Activated CD4-positive, alpha-beta T cell treated with anti-CD3 and anti-CD28 coated beads for 4 hours (primary cell): ENCODE measurements at places on chromosomes 13 and 19.
A peak's percentile ranks its signal among the peaks of the same experiment; 100 is the strongest.

DNA sequence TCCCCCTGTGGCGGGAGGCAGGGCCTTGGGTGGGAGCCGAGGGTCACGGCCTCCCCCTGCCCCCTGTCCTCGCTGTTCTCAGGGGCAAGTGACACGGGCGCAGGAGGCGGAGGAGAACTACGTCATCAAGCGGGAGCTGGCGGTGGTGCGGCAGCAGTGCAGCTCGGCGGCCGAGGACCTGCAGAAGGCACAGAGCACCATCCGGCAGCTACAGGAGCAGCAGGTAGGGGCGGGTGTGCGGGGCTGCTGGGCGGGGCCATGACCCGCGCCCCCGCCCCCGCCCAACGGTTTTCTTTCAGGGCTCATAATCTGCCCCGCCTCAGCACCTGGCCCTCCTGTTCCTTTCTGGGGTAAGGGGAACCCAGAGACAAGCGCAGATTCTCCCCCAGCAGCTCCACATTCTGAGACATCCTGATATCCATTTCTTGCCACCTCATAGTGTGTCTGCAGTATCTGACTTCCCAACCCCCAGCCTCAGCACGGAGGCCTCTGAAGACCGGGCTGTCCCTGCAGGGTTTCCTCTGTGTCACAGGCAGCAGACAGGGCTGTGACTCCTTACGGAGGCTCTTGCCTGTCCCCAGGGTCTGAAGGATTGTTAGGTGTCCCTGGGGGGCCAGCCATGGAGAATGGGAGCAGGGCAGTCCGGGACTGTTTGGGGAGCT is 15.9 kb downstream of the PRR36 start:
- DNase-seq, result no peak

DNA sequence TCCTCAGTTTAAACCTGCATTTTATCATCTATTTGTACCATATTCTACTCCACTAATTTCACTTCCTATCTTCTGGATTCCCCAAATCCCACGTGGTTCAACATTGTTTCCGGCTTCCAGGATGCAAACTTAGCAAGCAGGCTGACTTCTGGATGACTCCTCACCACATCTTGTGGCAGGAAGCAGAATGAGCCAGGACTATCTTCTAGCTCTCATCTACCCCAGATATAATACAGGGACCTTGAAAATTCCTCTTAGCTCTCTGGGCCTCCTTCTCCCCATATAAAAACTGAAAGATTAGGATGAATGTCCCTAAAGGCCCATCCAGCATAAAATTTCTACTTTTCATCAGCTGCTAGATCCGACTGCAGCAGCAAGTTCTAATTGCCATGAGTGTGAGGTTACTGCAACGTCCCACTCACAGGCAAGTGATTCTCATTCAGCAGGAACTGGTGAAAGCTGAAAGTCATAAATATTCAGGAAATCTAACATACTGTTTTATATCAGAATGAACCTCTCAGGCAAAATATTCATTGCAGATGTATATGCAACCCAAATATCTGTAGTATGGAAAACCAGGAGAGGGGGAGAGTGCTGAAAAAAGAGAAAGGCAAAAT is 93.4 kb downstream of the KCTD12 start:
- DNase-seq, result no peak

GRCh38 chr19:43489310-43489709 is 15.2 kb downstream of the PHLDB3 start:
- DNase-seq, result no peak

GRCh38 chr13:40589285-40590109 is 76.9 kb downstream of the FOXO1 start:
- no peak for DNase-seq

DNA sequence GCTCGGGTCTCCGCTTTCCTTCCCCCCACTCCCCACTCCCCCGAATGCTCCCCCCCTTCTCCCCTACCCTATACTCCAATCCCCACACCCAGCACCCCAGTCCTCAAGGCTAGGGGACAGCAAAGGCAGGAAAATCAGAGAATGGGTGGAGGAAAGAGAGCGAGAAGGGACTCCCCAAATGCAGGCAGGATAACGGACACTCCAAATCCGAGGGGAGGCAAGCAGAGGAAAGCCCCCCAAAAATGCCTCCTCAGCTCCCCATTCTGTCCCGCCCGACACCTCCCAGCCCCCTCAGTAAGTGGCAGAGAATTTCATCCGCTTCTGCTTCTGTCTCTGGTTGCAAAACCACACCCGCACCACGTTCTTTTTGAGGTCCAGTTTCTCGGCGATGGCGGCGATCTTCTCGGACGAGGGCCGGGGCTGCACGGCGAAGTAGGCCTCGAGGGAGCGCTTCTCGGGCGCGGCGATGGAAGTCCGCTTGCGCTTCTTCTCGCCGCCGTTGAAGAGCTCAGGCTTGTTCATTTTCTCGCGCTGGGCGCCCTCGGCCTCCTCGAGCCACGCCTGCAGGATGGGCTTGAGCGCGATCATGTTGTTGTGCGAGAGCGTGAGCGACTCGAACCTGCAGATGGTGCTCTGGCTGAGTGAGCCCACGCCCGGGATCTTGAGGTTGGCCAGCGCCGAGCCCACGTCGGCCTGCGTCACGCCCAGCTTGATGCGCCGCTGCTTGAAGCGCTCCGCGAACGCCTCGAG is 2.1 kb downstream of the POU4F1 start:
- DNase-seq, result no peak

GRCh38 chr19:47428177-47428894 is 9.0 kb upstream of the MEIS3 start:
- DNase-seq, result peak; percentile 87
